ENCODE measurements at places on chromosomes 5 and 9.
A peak's percentile ranks its signal among the peaks of the same experiment; 100 is the strongest.

DNA sequence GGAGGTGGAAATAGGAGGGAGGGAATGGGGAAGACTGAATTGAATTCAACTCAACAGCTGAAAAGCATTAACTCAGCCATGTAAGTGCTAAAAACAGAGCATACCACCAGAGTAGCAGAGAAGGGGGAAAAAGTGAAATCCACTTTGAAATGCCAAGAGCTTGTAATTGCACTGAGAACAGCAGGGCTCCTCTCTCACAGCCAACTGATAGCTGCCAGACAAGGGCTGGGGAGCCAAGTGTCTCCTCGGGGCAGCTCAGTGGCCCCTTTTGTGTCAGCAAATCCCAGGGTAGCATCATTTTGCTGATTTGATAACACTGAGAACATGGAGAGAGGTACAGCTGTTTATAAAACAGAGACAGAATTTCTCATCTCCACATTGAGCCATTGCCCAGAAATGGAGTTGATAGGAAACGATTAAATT, 182.5 kb downstream of the FRMD3 start:
- H3K36me3 ChIP-seq, result no peaks in the 10 kb centered on the region
- no peaks in the 10 kb centered on the region for H3K27me3 ChIP-seq
- H3K4me1 ChIP-seq, result no peaks in the 10 kb centered on the region

- H3K4me3 ChIP-seq, result no peak overlapping the region
- no peaks in the 10 kb centered on the region for H3K36me3 ChIP-seq
- H3K27ac ChIP-seq, result no peak overlapping the region
Measured at GRCh38 chr5:142641711-142642110, 44.2 kb downstream of the FGF1 start.

DNA sequence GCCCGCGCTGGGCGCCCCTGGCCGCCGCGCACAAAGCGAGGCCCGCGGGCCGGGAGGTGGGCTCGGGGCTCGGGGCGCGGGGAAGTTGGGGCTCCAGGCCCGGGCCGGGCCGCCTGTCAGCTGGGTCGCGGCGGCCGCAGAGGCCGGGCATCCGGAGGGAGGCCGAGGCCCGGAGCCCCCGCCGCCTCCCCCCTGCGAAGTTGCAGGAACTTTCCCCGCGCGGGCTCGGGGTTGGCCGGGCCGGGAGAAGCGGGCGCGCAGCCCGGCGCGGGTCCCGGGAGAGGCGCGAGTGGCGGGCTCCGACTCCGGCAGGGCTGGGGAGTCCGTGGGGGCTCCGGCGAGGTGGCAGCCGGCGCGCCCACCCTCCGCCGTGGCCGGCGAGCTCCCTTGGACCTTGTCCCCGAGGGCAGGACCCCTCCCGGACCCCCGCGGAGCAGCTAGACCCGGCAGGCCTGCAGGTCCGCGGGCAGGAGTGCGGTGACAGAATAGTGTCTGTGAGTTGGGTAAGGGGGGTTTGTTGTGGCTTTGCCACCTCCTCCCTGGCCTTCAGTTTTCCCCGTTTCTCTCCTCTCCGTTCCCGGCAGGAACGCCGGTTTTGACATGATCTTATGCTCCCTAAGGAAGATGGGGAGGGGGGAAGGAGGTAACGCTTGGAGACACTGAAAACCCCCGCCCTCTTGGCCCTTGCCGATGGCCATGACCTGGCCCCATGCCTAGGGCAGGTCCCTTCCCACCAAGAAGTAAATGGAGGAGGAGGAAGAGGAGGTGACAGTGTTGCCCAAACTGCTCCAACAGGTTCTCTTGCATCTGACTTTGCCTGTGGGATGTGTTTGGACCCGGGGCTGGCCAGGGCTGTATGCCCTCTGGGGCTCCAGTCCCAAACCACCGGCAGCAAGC, 942 bp downstream of the PHF2 start:
- H3K27me3 ChIP-seq, result no peaks in the 10 kb centered on the region
- H3K4me3 ChIP-seq, result peak overlapping the region; percentile 72
- peaks cover 61% of the 10 kb centered on the region for H3K4me1 ChIP-seq
- no peaks in the 10 kb centered on the region for H3K36me3 ChIP-seq
- no peak for DNase-seq

GRCh38 chr5:104635227-104635626, 1072.6 kb upstream of the NUDT12 start:
- no peak overlapping the region for H3K27ac ChIP-seq
- no peak for DNase-seq
- no peak overlapping the region for H3K4me3 ChIP-seq
- no peaks in the 10 kb centered on the region for H3K36me3 ChIP-seq

GRCh38 chr9:130549093-130549735, 30.2 kb upstream of the FUBP3 start:
- H3K27ac ChIP-seq, result no peak overlapping the region
- H3K4me3 ChIP-seq, result no peak overlapping the region
- H3K27me3 ChIP-seq, result no peaks in the 10 kb centered on the region
- H3K4me1 ChIP-seq, result no peaks in the 10 kb centered on the region
- DNase-seq, result no peak
- no peaks in the 10 kb centered on the region for H3K36me3 ChIP-seq

GRCh38 chr5:67331296-67331925, 134.8 kb upstream of the CD180 start:
- no peaks in the 10 kb centered on the region for H3K27me3 ChIP-seq
- no peak for DNase-seq
- H3K4me3 ChIP-seq, result no peak overlapping the region

- DNase-seq, result no peak
- no peak overlapping the region for H3K27ac ChIP-seq
- H3K4me3 ChIP-seq, result no peak overlapping the region
Measured at GRCh38 chr5:50655067-50655809, 11.2 kb upstream of the PARP8 start.

GRCh38 chr5:92556747-92557146, 1024.3 kb downstream of the NR2F1-AS1 start:
- no peak overlapping the region for H3K27ac ChIP-seq
- no peaks in the 10 kb centered on the region for H3K27me3 ChIP-seq
- H3K4me3 ChIP-seq, result no peak overlapping the region
- DNase-seq, result no peak

GRCh38 chr5:172944741-172945140, 14.5 kb upstream of the RPL26L1 start:
- no peak overlapping the region for H3K27ac ChIP-seq
- peaks cover 20% of the 10 kb centered on the region for H3K36me3 ChIP-seq
- DNase-seq, result no peak
- H3K4me3 ChIP-seq, result no peak overlapping the region

- no peak overlapping the region for H3K27ac ChIP-seq
- no peaks in the 10 kb centered on the region for H3K27me3 ChIP-seq
- no peak for DNase-seq
- no peaks in the 10 kb centered on the region for H3K4me1 ChIP-seq
- no peak overlapping the region for H3K4me3 ChIP-seq
Measured at GRCh38 chr5:65359981-65360380, 121.7 kb downstream of the ADAMTS6 start.

GRCh38 chr9:110029429-110029955, 178.5 kb downstream of the C9orf152 start:
- no peaks in the 10 kb centered on the region for H3K36me3 ChIP-seq
- no peak overlapping the region for H3K4me3 ChIP-seq
- H3K27ac ChIP-seq, result no peak overlapping the region
- H3K27me3 ChIP-seq, result no peaks in the 10 kb centered on the region
- no peak for DNase-seq

- no peaks in the 10 kb centered on the region for H3K4me1 ChIP-seq
- DNase-seq, result no peak
- H3K27ac ChIP-seq, result no peak overlapping the region
- no peaks in the 10 kb centered on the region for H3K36me3 ChIP-seq
- H3K4me3 ChIP-seq, result no peak overlapping the region
Measured at GRCh38 chr5:60497706-60498500, 202.1 kb downstream of the DEPDC1B start.

GRCh38 chr5:45795458-45795857, 99.3 kb upstream of the HCN1 start:
- no peaks in the 10 kb centered on the region for H3K27me3 ChIP-seq
- H3K36me3 ChIP-seq, result no peaks in the 10 kb centered on the region
- DNase-seq, result no peak
- no peak overlapping the region for H3K4me3 ChIP-seq
- H3K27ac ChIP-seq, result no peak overlapping the region
- H3K4me1 ChIP-seq, result no peaks in the 10 kb centered on the region

DNA sequence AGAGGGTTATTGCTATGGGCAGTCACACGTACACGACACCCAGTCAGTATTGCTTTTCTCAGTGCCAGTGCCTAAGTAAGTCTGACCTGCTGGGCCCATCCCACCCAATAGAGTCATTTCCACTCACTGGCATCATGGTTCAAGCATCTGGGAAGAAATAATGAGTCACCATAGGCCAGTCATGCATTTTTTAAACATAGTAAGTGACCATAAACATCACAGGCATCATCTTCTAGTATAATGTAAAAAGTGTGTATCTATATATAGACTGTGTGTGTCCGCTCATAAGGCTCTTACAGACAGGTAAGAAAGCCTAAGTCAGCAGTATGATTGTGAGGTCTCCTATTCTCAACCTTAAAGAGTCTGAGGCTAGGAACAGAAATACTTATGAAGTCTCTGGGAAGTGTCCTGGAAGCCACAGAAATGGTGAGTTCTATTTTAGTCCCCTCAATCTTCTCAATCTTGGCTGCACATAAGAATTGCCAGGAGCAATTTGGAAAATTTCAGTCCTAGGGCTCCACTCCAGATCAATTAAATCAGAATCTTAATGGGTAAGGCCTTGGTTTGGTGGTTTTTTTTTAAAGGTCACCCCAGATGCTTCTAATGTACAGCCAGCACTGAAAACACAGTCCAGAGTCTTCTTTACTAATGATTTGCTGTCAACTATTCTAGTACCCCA, 65.2 kb downstream of the ZNF366 start:
- peaks cover 9% of the 10 kb centered on the region for H3K4me1 ChIP-seq
- H3K4me3 ChIP-seq, result no peak overlapping the region
- H3K27me3 ChIP-seq, result no peaks in the 10 kb centered on the region
- H3K27ac ChIP-seq, result peak overlapping the region; percentile 31

- no peak overlapping the region for H3K4me3 ChIP-seq
- DNase-seq, result no peak
Measured at GRCh38 chr5:5101676-5102075, 38.5 kb upstream of the ADAMTS16 start.

GRCh38 chr5:120454094-120454798, 9.9 kb upstream of the PRR16 start:
- no peak overlapping the region for H3K27ac ChIP-seq
- DNase-seq, result no peak
- H3K27me3 ChIP-seq, result no peaks in the 10 kb centered on the region
- no peaks in the 10 kb centered on the region for H3K36me3 ChIP-seq
- H3K4me3 ChIP-seq, result no peak overlapping the region
- no peaks in the 10 kb centered on the region for H3K4me1 ChIP-seq

GRCh38 chr5:79521156-79521555, 7.2 kb upstream of the HOMER1 start:
- H3K4me1 ChIP-seq, result no peaks in the 10 kb centered on the region
- H3K36me3 ChIP-seq, result no peaks in the 10 kb centered on the region
- DNase-seq, result no peak
- H3K4me3 ChIP-seq, result no peak overlapping the region
- H3K27me3 ChIP-seq, result no peaks in the 10 kb centered on the region
- no peak overlapping the region for H3K27ac ChIP-seq

GRCh38 chr5:112971276-112971675, 5.3 kb upstream of the DCP2 start:
- H3K4me1 ChIP-seq, result peaks cover 5% of the 10 kb centered on the region
- no peaks in the 10 kb centered on the region for H3K36me3 ChIP-seq
- no peak overlapping the region for H3K27ac ChIP-seq
- no peaks in the 10 kb centered on the region for H3K27me3 ChIP-seq
- no peak overlapping the region for H3K4me3 ChIP-seq
- DNase-seq, result no peak

- no peak for DNase-seq
- peak overlapping the region; percentile 98 for H3K27ac ChIP-seq
- H3K4me1 ChIP-seq, result peaks cover 38% of the 10 kb centered on the region
- no peaks in the 10 kb centered on the region for H3K27me3 ChIP-seq
Measured at GRCh38 chr5:131634238-131634637, 791 bp downstream of the RAPGEF6 start.

GRCh38 chr5:150931368-150931965, 26.7 kb upstream of the ZNF300 start:
- no peak overlapping the region for H3K4me3 ChIP-seq
- no peak for DNase-seq
- no peaks in the 10 kb centered on the region for H3K4me1 ChIP-seq
- no peaks in the 10 kb centered on the region for H3K36me3 ChIP-seq
- no peaks in the 10 kb centered on the region for H3K27me3 ChIP-seq

- H3K4me3 ChIP-seq, result no peak overlapping the region
- no peak for DNase-seq
- peaks cover 4% of the 10 kb centered on the region for H3K4me1 ChIP-seq
- H3K27me3 ChIP-seq, result no peaks in the 10 kb centered on the region
Measured at GRCh38 chr9:126053913-126054312, 272.7 kb upstream of the MVB12B start.

DNA sequence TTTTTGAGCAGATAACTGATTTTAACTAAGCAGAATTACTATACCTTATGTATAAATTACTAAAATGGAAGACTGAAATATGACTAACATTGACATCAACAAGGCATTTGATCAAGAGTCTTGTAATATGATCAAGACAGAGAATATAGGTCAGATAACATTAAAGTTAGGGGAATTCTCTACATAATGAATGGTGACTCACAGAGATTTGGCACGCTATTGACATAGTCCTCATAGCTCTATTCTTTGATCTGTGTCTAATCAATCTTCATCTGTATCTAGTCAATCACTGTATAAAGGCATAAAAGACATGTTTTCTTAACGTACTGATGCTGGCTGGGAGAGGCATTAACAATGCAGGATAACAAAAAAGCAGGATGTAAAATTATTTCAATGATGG, 17.4 kb downstream of the ABITRAM start:
- no peaks in the 10 kb centered on the region for H3K36me3 ChIP-seq
- DNase-seq, result no peak
- no peak overlapping the region for H3K27ac ChIP-seq
- H3K4me3 ChIP-seq, result no peak overlapping the region

DNA sequence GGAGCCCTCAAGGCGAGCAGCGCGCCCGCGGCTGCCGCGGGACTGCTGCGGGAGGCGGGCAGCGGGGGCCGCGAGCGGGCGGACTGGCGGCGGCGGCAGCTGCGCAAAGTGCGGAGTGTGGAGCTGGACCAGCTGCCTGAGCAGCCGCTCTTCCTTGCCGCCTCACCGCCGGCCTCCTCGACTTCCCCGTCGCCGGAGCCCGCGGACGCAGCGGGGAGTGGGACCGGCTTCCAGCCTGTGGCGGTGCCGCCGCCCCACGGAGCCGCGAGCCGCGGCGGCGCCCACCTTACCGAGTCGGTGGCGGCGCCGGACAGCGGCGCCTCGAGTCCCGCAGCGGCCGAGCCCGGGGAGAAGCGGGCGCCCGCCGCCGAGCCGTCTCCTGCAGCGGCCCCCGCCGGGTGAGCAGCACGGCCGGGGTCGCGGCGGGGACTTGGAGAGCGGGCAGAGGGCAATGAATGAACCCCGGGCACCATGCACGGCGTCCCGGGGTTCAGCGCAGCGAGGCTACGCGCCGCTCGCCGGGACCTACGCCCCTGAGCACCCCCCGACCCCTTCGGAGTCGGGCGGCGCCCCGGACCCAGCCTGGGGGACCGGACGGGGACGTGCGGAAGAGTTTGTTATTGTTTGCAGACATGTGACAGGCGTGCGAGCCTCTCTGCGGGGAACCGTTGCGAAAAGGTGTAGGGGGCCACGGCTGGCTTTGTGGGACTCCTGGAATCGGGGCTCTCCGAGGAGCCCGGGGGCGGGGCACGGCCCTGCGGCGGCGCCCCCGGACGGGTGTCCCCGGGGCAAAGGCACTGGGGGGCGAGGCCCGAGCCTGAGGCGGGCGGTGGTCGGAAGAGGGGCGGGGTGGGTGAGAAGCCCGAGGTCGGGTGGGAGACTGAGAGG, 553 bp downstream of the MAP3K1 start:
- DNase-seq, result no peak
- H3K36me3 ChIP-seq, result no peaks in the 10 kb centered on the region
- peak overlapping the region; percentile 97 for H3K27ac ChIP-seq
